ENCODE measurements at places on chromosomes 3 and 15.

- DNase-seq, result no peak
These were observed 27.3 kb downstream of the KLF13 start for GRCh38 chr15:31353931-31354330.

DNA sequence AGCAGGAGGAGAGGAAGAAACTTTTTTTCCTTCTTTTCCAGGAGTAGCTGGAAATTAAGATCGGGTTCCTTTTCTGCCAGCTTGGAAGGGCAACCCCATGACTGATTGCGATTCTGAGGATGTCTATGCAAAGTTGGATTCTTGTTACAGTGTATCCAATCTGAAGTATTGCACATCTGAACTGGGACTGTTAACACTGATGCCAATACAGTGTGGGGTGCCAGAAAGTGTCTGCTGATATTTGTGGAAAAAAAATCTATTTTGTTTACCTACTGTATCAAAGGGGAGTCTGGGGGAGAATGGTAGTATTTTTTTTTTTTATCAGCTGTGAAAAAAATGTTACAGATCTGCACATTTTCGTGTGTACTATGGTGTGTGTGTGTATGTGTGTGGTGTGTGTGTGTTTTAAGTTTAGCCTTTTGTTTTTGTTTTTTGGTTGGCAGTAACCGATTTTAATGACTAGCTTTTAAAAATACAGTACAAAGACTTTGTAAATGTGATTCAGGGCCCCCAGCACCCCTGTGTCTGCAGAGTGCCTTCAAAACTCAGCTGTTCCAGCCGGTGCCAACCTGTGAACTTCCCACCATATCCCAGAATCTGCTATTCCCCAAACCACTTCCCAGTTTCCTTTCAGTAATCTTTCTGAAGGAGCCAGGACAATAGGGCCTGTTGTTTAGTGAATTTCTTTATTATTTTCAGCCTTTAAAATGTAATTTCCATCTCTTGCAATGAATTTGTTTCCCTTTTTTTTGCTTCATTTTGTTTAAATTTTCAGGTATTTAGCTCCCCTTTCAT lies 1.9 kb downstream of the RAP2B start:
- DNase-seq, result no peak

DNA sequence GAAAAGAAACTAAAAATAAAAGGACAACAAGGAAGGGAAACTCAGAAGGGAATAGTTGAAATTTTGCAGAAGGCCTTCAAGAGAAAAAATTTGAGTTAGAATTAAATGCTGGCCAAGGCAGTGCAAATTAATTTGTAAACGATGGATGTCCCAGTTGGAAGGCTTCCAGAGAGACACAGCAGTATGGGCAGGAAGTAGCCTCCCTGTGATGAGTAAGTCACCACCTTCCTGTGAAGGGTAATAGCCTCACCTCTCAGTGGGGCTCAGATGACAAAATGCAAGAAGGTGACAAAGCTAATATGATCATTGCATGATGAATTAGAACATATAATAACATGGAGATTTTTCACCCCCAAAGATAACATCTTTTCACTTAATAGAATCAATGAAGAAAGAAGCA lies 27.3 kb upstream of the TMCO5A start:
- DNase-seq, result no peak

GRCh38 chr3:40086890-40087883 lies 222.3 kb upstream of the EIF1B start:
- DNase-seq, result no peak

- DNase-seq, result peak; percentile 17
These were observed at the start of gene MRAS for GRCh38 chr3:138347960-138348753. Gene MRAS (plus strand): TSS chr3:138348579. CDS start chr3:138372884, 24,305 bp downstream.

DNA sequence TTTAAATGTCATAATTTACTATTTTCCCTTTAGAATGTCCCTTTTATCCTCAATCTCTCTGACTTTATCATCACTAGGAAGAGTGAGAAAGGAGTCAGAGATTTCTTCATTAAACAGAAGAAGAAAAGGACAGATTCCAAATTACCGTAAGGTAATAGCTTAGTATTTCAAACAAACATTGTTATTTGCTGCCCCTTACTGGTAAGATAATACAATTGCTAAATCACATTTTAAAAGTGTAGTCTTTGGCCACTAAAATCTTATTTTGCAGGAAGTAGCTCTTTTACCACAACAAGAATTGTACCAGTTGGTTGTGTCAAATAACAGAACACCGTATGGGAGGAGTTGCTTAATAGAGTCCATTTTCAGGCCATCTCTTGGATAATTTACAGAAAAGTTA lies 53.7 kb downstream of the CGGBP1 start:
- no peak for DNase-seq

DNA sequence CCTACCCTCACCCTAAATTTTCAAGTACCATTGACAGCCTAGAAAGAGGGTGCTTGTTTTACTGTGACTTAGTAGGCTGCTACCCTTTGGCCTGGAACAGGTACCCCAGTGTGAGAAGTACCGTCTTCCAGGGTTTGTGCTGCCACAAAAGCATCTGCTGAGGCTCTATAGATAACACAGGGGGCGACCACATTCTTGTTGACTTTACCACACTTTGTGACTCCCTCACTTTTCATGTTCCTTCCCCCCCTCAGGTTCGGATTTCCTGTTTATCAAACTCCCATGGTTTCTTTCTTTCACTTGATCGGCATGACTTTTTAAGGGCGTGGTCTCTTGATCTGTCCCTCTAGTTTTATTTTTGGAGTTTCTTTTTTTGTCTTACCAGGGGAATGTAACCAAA lies 23.5 kb downstream of the EXOG start:
- DNase-seq, result no peak

GRCh38 chr3:79361748-79362378 lies 405.9 kb downstream of the ROBO1 start:
- DNase-seq, result no peak

DNA sequence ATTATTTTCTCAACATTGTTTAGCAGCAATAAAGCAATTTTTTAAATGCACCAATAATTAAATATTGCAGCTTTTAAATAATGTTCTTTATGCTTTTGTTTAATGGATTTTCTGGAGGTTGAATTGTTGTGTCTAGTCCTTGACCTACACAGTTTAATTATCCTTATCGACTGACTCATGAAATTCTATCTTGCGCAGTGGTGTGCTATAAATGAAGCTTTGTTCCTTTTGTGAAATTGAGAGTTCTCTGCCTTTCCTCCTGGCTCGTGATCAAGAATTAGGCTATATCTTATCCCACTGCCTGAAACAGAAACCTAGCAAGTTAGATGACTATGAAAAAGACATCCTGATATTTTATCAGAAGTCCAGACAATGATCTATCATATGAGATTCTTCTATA lies 37.0 kb upstream of the PIK3R4 start:
- no peak for DNase-seq

DNA sequence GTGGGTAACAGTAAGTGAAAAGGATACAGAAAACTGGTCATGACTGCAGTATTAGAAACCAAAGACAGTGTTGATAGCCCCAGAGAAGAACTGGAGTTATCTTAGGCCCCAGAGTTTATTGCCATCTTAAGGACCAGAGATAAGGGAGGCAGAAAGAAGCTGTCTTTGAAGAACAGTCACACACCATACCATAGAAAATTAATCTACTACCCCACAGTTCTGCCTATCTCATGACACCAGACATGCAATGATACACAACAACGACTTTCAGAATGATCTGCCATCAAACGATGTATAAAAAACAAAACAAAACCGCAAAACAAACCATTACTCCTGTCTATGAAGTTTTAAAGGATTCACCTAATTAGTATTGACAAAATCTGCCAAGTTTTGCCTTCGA lies 9.6 kb downstream of the CPOX start:
- no peak for DNase-seq

- DNase-seq, result no peak
These were observed 58.1 kb downstream of the EXOG start for GRCh38 chr3:38554127-38554827.

DNA sequence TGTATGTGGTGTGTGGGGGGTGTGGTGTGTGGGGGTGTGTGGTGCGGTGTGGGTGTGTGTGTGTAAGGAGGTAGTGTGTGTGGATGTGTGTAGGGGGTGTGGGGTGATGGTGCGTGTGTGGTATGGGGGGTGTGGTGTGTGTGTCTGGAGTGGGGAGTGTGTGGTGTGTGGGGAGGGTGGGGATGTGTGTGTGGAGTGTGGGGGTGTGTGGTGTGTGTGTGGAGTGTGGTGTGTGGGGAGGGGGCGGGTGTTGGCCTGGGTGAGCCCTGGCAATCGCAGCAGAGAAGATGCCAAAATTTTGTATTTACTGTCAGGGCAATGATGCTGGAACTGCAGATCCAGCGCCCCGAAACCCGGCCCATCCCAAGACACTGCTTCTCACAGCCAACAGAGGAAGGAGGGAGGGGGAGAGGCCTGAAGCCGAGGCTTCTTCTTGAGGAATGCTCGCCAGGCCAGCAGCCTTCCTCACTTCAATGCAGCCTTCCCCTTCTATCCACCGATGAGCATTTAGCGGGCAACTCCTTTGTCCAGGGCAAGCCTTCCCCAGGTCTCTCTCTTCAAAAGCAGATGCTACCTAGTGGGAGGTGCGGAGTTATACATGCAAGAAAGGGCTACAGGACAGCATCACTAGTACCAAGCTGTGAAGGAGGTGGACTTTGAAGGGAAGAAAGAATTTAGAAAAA lies 11.9 kb upstream of the SRP14 start:
- DNase-seq, result no peak

DNA sequence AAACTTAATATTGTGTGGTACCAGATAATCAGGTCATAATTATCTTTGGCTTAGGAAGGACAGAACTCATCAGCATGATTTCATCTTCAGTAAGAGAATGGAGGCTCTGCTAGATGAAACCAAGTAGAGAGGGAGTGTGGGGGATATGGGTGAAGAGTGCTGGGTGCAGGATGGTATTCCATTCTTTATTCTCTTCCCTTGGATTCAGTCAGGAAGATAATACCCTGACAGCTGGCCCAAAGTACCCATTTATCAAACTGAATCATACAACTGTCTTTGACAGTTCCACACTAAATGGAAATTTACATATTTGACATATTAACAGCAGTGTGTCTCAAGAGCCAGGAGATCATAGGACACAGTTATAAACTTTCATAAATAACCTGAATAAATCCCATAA lies 44.7 kb downstream of the GOLIM4 start:
- no peak for DNase-seq

DNA sequence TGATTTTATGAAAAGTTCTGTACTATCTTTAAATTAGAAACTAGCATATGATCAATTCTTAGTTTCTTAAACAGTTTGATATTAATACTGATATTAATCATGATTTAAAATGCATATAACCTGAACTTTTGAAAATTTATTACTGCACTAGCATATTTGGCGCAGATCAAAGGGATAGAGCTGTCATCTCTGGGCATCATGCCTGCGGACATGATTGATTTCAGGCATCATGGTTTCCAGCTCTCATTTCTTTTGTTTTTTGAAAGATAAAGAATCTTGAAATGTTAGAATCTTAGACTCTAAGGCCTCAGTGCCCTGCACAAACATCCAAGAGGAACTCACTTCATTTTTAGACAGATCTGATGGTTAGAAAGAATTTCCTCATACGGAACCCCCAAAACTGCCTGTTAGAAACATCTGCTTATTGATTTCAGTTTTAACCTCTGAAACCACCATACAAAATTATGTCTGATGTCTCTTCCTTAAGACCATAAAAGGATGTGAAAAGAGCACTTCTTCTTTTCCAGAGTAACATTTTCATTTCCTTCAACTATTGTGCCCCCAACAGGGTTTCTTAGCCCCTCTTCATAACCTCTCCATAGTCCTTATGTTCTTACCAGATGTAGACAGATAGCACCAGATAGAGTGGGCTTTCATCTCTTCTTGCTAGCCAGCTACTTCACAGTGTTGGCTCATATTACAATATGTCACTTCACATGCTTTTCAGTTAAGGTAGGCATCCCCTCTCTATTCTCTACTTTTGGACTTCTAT lies 110.8 kb downstream of the BBX start:
- DNase-seq, result no peak

DNA sequence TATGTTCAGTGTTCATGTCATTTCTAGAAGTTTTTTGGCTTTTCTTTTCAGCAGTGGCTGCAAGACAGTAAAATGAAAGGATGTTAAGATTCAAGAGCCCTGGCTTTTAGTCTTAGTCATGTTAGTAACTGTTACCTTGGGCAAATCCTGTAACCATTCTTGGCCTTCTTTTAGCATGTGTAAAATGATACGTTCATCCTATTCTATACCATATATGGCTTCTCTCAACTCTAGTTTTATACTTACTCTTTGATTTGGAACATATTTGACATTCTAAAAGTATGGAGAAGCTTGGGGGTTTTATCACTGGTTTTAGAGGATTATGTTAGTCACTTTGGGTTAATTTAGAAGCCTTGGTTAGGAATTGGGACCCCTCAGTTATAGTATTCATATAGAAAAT lies 20.1 kb downstream of the GTF2E1 start:
- no peak for DNase-seq

DNA sequence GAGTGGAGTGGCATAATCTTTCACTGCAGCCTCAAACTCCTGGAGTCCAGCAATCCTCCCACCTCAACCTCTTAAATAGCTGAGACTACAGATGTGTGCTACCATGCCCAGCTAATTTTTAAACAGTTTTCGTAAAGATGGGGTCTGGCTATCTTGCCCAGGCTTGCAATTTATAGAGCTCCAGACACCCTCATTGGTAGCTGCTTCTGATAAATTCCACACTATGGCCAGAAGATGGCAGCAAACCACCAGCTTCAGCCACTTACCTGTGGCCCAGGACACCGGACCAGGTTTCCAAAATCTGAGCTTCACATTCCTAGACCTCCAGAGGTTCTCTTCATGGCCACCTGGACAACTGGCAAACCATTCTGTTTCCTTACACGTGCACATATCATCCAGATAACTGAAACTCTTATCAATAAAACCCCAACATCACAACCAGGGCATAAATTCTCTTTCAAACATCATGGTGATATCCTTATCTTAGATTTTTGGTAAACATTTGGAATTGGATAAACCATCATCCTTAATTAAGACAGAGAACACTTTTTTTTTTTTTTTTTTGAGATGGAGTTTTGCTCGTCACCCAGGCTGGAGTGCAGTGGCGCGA lies 28.9 kb downstream of the FBXW12 start:
- DNase-seq, result peak; percentile 28

All from stimulated activated CD4-positive, alpha-beta T cell treated with anti-CD3 and anti-CD28 coated beads, Interleukin-1b, Interleukin-23, amount 100 ng/mL, for 24 hours (primary cell).